ENCODE measurements at places on chromosomes 5 and 9.

DNA sequence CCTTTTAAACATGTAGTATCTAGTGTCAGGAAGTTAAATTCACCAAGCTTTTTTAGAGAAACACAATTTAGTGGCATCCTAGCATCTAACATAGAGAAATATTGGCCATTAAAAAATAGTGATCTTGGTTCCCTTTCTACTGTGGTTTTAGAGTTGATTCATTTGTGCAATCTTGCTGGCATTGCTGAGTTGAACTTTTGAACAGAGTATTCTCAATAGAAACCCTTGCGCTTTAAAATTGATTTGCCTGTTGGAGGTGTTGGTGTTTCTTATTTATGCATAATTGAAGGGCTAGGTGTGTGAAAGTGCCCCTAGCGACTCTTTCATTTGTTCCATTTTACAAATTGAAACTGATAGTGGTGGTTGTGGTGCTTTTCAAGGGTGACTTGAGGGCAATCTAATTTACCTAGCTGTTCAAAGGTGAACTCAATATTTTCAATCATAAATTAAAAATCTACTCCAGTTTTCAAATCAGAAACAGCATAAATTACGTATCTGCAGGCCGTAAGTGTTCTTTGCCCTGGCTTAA is 73.0 kb upstream of the MPDZ start:
- DNase-seq = no peak

GRCh38 chr9:104984121-104984520 is 56.2 kb upstream of the ABCA1 start:
- DNase-seq = no peak

GRCh38 chr5:66149950-66150349 is 5.8 kb downstream of the SREK1 start:
- DNase-seq = no peak

- DNase-seq = no peak
These were observed 79.4 kb downstream of the FAM114A2 start for GRCh38 chr5:153959134-153959957.

DNA sequence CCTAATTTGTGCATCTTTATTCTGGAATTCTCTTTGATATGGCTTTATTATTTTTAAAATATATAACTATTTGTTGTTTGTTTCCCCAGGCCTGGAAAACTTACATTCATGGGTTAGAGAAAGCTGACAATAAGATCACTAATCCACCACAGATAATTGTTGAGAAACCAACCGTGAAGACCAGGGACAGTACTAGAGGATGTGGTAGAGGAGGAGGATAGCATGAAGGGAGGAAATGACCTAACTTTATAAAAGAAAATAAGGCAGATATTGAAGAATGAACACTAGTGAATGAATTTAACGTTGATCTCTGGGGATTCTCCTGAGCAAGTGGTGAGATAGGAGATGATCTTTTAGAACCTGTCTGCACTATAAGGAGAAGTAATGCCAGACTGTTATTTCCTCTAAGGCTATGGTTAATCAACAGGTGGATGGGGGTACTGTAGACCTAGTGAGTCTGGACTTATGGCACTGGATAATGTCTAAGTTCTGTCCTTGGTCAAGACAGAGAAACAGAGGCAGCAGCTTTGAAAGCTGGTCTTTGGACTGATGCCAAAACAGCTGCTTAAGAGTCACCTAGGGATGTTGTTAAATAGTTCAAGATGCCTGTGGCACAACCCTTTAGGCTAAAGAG is 52.4 kb downstream of the NREP start:
- no peak for DNase-seq

GRCh38 chr5:141694479-141694878 is 12.4 kb upstream of the ARAP3 start:
- DNase-seq = no peak

- DNase-seq = no peak
These were observed 177.7 kb downstream of the NR2F1-AS1 start for GRCh38 chr5:93403141-93403928.

DNA sequence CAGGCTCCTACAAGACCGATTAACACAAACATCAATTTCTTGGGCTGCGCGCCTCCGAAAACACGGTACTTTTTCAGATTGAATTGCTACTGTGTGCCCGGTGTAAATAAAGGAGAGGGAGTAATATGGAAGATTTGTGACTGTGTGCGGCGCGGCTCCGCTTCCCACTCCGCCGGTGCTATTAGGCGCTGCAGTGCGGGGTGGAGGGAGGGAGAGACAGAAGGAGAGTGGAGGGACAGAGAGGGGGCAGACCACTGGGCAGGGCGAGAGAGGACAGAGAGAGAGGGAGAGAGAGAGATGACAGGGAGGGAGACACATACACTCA is 24.7 kb upstream of the RNU6ATAC start:
- peak; percentile 1 for DNase-seq

DNA sequence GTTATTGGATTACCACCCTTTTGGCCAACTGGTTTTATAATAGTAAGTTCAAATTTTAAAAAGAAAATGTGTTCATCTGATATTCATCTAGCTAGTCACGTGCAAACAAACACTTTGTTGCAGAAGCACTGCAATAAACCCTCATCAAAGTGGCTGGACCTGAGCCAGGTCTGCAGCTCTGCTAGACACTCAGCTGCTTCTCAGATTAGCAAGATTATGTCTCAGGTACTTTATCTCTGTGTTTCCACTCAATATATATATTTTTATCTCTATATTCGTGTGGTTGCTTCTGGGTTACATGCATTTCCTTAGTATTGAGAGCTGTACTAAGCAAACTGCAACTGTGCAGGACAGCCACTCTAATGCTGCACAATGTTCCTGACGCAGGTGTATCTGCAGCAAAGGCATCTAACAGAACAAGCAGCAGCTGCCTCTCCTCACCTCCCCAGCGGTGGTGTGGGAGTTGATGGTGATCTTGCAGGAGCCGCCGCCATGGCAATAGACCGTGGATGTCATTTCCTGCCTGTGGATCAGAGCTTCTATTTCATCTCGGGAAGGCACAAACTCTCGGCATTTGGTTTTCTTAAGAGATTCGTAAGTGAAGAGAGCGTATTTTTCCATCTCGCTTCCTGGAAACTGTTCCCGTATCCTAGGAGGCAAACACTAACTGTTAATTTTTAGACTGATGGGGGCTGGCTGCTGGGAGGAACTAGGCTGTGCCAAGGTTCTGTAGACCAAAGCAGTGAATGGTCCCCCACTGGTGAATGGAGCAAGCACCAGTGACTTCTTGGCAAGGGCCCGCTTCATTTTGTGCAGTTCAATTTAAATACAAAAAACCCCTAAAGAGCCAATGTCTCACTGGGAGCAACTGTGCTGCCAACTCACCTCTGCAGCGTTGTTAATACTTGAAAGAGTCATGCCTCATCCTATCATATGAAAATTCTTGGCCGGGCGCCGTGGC is 56.7 kb upstream of the RETREG1 start:
- peak; percentile 76 for DNase-seq

- DNase-seq = no peak
These were observed 123.9 kb upstream of the HAPLN1 start for GRCh38 chr5:83844449-83845068.

DNA sequence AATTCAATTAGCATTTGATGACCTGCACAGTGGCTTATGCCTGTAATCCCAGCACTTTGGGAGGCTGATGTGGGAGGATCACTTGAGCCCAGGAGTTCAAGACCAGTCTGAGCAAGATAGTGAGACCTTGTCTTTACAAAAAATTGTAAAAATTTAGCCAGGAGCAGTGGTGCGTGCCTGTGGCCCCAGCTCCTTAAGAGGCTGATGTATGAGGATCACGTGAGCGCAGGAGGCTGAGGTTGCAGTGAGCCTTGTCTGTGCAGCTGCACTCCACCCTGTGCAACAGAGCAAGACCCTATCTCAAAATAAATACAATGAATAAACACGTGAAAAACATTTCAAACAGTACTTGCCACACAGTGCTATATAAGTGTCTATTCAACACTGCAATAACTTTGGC is 4.2 kb downstream of the ABCA1 start:
- no peak for DNase-seq

DNA sequence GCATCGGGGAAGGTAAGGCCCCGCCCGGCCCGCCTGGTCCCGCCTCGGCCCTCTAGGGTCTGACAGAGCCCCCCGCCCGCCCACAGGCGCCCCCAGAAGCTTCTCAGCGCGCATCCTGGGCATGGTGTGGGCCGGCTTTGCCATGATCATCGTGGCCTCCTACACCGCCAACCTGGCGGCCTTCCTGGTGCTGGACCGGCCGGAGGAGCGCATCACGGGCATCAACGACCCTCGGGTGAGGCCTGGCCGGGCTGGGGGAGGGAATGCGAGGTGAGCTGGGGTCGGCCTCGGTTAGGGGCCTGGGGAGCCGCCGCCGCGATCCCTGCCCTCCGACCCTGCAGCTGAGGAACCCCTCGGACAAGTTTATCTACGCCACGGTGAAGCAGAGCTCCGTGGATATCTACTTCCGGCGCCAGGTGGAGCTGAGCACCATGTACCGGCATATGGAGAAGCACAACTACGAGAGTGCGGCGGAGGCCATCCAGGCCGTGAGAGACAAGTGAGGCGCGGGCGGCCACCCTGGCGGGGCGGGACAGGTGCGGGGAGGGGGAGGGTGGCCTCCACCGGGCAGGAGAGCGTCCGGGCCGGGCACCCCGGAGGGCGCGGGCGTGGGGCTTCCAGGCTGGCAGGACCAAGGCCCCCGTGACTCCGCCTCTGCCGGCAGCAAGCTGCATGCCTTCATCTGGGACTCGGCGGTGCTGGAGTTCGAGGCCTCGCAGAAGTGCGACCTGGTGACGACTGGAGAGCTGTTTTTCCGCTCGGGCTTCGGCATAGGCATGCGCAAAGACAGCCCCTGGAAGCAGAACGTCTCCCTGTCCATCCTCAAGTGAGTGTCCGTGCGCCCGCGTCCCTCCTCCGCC is 7.1 kb downstream of the LRRC26 start:
- DNase-seq = peak; percentile 40

- no peak for DNase-seq
These were observed 28.2 kb downstream of the WDR41 start for GRCh38 chr5:77463905-77464304.

DNA sequence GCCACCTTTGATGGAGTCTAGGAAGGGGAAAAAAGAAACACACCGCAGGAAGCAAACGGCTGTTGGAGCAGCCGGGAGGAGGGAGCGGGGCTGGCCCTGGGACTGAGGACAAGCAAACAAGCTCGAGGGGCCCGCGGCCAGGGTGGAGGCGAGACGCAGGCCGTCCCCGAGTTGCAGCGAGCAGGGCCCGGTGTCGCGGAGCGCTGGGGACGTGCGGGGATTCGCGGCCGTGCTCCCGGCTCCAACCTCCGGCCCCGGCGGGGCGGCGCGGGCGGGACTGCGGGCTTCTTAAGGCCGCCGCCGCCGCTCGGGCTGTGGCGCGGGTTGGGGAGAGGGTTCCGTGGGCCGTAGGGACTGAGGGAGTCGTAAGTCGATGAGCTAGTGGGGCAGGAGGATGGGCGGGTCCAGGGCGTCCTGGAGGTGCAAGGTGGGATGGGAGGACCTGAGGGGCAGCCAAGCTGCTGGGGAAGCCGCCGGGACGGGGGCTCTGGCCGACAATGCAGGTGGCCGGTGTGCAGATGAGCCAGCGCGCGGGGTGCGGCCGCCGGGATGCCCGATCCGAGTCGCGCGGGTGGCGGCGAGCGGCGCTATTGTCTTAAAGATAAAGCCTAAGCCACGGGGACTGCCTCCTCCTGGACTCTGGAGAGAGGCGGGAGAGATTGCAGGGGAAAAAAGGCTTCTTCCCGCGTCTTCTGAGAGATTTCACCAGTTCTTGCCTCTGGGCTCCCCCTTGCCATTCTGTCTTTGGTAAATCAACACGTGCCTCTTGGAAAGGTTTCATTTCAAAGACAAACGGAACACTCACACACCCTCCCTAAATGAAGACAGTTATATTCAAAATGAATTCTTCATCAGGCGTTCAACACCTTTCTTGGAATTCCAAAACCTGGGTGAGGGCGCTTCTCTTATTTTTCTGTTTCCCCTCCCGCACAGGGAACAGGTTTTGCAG is 1.6 kb upstream of the HAPLN1 start:
- no peak for DNase-seq

- DNase-seq = no peak
These were observed 58.1 kb downstream of the EBF1 start for GRCh38 chr5:159041444-159042198.

DNA sequence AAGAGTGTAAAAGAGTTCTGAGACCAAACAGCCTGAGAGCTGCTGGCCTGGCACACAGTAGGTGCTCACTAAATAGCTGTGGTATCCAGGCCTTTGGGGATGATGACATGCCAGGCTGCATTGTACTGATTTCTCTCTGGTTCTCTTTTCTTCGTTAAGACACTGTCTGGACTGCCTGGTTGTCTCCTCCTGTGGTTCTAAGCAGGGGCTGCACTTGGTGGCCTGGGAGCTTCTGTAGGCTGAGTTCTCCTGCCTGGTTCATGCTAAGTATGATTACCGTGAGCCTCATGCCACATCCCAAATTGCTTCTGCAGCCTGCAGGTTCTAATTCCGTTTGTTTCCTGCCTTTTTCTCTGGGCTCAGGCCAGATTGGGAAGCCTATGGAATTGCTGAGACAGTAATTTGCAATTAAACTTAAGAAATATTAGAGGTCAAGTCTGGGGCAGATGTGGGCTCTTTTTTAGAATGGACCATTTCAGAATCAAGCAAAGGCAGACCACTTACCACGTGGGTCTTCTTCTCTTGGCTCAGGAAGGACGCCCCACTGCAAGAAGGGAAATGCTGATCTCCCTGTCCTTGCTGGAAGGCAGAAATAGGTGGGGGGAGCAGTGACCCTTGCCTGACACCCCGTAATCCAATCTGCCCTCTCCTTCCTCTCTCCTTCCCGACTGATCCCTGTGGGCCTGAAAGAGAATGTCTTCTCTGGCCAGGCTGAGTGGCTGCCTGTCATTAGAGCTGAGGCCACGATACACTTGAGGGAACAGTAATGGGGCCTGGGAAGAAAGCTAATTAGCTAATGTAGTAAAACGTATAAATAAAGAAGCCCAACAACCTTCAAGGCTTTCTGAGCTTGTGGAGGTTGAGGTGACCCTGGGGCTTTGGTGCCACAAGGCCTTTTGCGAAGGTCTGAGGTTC is 21.9 kb upstream of the BOD1 start:
- DNase-seq = no peak

DNA sequence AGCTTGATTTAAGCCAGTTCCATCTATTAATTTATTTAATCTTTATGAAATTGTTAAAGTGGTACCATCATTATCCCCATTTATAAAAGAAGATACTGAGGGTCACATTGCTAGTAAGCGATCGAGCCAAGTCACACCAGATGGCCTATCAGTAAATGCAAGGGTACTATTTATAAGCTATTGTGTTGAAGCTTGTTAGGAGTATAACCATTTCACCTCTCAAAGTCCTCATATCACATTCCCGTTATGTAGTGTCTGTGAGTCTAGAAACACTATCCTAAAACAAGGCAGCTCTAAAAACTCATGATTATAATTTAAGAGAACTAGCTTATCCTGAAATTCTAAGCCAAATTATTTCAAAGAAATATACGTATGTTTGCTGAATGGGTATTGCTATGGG is 1161.8 kb downstream of the EFNA5 start:
- no peak for DNase-seq

GRCh38 chr5:150397146-150397781 is 15.4 kb downstream of the CD74 start:
- DNase-seq = no peak

GRCh38 chr5:166068547-166069335 is 2222.7 kb upstream of the WWC1 start:
- no peak for DNase-seq

Measured in CD4-positive, alpha-beta T cell treated with Interleukin-17A for 4 hours (primary cell).